Upper lobe of left lung (tissue), 6 donors: ENCODE measurements at places on chromosomes 2 and 18.

DNA sequence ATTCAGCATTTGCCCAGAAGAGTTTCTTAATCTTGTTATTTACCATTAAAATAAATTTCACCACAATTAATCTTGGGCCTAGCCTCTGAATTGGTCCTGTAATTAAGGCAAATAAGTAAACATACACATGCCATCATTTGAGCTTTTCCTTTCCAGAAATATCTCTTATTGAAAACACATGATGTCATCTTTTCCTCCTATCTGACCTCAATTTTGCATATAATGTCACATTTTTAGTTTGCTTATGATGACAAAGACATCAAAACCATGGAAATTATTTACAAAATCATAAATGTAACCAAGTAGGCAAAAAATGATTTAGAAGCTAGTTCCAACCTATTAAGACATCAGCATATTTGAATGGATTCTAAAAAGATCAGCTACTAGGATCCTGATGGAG is 915.5 kb downstream of the ERBB4 start:
- no peak for DNase-seq

- no peak for DNase-seq
These were observed 294.3 kb downstream of the FSIP2 start for GRCh38 chr2:186032930-186033329.

DNA sequence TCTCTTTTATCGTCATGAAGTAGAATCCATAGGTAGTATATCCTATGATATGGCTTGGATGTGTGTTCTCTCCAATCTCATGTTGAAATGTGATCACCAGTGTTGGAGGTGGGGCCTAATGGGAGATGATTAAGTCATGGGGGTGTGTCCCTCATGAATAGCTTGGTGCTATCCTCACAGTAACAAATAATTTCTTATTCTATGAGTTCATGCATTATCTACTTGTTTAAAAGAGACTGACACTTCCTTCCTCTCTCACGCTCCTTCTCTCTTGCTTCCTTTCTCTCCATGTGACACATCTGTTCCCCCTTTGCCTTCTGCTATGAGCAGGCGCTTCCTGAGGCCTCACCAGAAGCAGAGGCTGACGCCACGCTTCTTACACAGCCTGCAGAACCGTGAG is 165.6 kb downstream of the MREG start:
- no peak for DNase-seq

DNA sequence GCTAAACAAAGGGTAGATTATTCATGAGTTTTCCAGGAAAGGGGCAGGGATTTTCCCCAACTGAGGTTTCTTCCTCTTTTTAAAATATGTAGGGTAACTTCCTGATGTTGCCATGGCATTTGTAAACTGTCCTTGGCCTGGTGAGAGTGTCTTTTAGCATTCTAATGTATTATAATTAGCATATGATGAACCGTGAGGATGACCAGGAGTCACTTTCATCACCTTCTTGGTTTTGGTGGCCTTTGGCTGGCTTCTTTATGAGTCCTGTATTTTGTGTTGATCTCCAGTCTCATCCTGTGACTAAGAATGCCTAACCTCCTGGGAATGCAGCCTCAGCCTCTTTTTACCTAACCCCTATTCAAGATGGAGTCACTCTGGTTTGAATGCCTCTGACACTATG is 391.0 kb upstream of the LINC00305 start:
- no peak for DNase-seq

GRCh38 chr2:42376758-42377157 is 15.7 kb upstream of the COX7A2L start:
- no peak for DNase-seq
